ENCODE measurements at places on chromosomes 1 and 21. TPM values are rescaled to one million over a fixed set of nuclear protein-coding genes. Genes with fewer than 3 reads are reported as not detected.

TRAF5 gene
- polyA plus RNA-seq = 22.5 TPM

S100A7A gene
- not detected for polyA plus RNA-seq

SH2D1B gene
- polyA plus RNA-seq = 0.23 TPM

AMPD1 gene
- polyA plus RNA-seq = not detected

IL19 gene
- not detected for polyA plus RNA-seq

ITLN2 gene
- polyA plus RNA-seq = not detected

MAP10 gene
- polyA plus RNA-seq = 0.48 TPM

GREM2 gene
- 2.1 TPM for polyA plus RNA-seq

SELL gene
- 1,603 TPM for polyA plus RNA-seq

GPR25 gene
- polyA plus RNA-seq = 23.0 TPM

OLFM3 gene
- not detected for polyA plus RNA-seq

AKNAD1 gene
- not detected for polyA plus RNA-seq

GJB3 gene
- not detected for polyA plus RNA-seq

PM20D1 gene
- 1.4 TPM for polyA plus RNA-seq

OR10K1 gene
- polyA plus RNA-seq = not detected
